ENCODE measurements at places on chromosomes 11 and 22.

DNA sequence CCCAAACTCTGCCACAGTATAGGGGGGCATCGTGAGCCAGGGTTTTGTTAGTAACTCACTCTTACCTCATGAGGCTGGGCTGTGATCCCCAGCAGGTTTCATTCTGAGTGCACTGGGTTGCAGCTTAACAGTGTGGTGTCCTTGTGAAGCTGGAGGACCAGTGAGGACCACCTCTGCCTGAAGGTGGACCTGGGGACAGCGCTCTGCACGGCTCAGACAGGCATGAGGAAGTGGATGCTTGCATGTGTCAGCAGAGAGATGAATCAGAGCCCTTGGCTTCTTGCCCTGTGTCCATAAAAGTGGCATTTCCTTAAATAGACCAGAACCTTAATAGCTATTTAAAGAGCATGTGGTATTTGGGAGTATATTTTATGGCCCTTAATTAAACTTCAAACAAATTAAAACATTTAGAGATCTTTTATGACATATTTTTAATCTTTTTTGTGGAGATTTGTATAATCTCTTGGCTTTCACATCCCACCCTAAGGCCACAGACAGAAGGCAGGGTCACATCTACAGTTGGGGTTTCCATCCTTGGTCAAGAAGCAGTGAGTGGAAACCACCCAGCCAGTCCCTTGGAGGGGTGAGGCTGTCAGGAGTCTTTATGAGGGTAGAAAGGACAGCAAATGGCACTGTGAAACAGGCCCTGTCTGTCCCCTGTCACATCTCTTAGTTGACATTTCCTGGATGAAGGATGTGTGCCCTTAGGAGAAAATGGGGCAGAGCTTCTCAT is 24.8 kb upstream of the ADORA2A start:
- DNase-seq = peak; percentile 86

DNA sequence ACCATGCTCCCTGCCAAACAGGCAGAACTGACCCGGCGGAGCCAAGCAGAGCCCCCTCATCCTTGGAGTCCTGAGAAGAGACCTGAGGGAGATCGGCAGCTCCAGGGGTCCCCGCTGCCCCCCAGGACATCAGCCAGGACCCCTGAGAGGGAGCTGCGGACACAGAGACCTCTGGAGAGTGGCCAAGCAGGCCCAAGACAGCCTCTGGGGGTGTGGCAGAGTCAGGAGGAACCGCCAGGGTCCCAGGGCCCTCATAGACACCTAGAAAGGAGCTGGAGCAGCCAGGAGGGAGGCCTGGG is 37.5 kb downstream of the TRIOBP start:
- no peak for DNase-seq

- DNase-seq = no peak
Observed at GRCh38 chr11:80239217-80239616, 798.4 kb upstream of the TENM4 start.

DNA sequence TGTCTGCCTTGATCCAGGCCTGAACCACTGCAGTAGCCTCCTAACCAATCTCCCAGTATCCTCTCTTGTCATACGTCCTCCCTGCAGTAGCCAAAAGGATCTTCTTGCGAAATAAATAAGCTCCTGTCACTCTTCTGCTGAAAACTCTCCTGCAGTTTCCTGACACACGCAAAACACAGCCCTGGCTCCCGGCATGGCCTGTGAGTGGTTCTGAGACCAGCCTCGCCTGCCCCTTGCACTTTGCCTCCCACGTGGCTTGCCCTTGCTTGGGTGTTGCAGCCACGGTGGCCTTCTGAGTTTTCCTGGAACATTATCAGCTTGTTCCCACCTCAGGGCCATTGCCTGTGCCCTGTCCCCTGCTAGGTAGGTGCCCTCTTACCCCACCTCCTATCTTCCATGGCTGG is 7.2 kb downstream of the ZC3H7B start:
- no peak for DNase-seq

DNA sequence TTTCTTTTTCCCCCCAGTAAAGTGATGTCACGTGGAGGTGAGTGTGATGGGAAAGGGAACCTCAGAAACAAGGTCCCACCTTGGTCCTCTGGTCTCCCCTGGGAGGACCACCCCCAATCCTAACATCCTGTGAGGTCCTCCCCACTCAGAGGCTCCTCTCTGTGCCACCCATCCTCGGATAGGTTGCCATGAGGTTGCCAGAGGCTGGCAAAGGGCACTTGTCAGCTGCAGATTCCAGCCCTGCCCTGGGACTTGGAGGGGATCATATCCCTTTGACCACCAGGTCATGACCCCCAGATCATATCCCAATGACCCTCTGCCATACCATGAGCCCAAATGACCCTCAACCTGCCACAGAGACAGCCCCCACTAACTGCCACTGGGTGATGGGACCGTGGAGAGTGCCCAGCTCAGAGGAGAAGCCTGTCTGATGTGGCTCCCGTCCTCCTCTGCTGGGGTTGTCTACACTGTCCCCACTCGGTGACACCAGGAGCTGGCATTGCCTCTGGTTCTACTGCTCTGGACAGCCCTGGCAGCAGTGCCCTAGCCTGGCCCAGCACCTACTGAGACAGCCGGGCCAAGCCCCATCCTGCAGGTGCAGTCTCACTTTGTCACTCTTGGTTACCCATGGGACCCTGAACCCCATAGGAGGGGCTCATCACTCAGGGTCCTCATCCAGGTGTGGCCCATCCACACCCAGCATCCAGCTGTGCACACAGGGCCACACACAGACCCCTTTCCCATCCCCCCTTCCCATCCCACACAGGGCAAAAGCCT is 90.2 kb upstream of the KCNQ1OT1 start:
- no peak for DNase-seq

Measured in fibroblast of lung (primary cell).